ENCODE measurements at places on chromosomes 5 and 9.

DNA sequence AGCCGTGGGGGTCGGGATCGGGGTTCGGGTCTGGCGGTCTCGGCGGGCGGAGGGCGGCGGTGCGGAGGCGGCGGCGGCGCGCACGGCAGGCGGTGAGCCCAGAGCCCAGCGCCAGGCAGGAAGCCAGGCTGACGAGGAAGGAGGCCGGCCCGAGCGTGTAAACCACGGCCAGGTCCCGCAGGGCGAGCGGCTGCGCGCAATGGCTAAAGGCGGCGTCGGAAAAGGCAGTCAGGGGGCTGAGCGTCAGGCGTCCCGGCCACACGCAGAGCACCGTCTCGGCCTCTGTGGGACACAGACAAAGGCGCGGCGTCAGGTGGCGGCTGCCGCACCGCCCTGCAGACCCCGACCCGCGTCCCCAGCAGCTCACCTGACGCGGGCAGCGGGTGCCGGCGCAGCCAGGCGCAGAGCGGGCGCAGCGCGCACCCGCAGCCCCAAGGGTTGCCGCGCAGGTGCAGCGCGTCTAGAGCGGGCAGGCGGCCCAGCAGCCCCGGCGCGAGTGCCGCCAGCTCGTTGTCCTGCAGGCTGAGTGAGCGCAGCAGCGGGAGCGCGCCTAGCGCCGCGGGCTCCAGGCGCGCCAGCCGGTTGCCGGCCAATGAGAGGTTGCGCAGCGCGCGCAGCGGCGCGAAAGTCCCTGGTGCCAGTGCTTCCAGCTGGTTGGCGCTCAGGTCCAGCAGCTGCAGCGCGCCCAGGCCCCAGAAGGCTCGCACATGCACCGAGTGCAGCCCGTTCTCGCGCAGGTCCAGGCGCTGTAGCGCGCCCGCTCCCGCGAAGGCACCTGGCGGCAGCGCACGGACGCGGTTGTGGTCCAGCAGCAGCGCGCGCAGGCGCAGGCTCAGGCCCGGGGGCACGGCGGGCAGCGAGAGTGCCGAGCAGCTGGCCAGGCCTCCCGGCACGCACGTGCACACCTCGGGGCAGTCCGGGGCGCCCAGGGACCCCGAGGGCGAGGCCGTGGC, 671 bp downstream of the LRRC26 start:
- no peak for DNase-seq

- no peak for DNase-seq
These were observed 3.4 kb downstream of the EPB41L4B start for GRCh38 chr9:109317311-109317978.

GRCh38 chr9:81122749-81123148, 566.6 kb downstream of the TLE1 start:
- no peak for DNase-seq

DNA sequence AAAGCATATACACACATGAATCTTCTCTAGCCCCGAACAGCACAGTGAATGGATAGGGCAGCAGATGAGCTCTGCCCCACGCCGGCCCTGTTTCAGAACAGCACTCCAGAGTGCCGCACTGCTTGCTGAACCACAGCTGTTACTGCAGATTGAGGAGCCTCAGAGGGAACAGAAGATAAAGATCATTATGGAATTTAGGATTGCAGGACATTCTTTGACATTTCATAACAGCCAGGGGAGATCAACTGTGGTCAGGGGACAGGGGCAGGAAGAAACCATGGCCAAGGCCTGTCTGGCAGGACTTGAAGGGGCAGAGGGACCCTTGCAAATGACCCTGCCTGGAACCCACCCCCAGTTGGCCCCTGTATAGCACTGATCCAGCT, 20.6 kb downstream of the IRF1 start:
- no peak for DNase-seq

- DNase-seq = peak; percentile 63
These were observed 10.5 kb downstream of the OR1K1 start for GRCh38 chr9:122810306-122810946.

DNA sequence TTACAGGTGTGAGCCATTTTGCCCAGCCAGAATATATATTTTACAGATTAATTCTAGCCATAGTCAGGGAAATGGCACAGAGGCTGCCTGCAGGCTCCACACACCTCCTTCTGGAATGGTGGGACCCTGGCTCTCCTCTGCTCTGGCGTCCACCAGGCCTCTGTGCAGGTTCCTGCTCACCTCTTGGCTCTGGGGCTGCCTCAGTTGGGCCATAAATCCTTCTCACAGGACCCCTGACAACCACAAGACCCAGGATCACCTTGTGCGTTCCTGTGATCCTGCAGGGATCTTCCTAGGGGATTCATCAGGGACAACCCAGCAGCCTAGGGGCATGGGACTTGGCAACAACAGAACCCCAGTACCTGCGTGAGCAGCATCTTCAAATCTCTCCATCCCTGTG, 93.0 kb upstream of the FSTL4 start:
- no peak for DNase-seq

DNA sequence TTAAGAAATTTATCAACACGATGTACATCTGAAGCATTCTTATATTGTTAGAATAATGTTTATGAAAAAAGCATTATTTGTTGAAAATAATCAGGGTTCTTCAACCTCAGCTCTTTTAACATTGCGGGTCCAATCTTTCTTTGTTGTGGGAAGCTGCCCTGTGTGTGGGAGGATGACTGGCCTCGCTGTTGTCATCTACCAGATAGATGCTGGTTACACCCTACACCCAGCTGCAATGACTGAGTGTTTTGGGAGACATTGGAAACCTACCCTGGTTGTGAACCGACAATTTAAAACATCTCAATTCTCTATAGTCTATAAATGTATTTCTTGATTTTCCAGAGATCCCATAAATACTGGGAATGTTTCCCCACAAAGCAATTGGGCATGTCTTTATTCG, 794.2 kb upstream of the CDH10 start:
- no peak for DNase-seq

GRCh38 chr5:13143630-13144029, 800.9 kb downstream of the DNAH5 start:
- DNase-seq = no peak

- DNase-seq = no peak
These were observed 6.3 kb downstream of the SLC35D2 start for GRCh38 chr9:96376891-96377874.

GRCh38 chr5:176985516-176985915, 21.1 kb downstream of the UIMC1 start:
- DNase-seq = no peak

GRCh38 chr9:113769412-113769811, 106.7 kb upstream of the ZNF618 start:
- DNase-seq = no peak

DNA sequence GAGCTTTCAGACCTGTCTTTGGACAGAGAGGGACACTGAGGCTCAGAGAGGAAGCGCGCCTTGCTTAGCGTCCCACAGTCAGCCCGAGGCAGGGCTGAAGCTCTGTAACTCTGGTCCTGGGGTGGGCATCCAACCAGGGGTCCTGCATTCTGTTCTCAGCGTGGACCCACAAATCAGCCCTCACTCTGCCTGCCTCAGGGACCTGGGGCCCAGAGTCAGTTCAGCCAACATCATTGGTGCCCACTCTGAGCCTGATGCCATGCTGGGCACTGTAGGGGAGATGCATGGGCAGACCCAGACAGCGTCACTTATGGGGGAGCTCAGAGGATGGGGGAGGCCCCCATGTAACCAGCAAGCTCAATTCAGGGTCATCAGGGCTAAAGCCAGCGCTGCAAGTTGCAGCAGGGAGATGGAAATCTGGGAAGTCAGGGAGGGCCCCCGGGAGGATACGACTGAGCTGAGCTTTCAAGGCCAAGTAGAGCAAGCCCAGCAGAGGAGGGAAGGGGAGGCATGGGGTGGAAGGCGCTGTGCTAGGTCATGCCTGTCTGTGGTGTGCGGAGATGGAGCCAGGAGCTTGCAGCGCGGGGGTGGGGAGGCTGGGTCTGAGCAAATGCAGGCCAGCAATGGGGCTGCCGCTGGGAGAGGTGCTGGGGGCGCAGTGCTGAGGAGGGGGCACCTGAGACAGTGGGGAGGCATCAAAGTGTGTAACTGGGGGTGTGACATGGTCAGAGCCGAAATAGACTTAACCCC, 21.1 kb downstream of the CORO2A start:
- no peak for DNase-seq

DNA sequence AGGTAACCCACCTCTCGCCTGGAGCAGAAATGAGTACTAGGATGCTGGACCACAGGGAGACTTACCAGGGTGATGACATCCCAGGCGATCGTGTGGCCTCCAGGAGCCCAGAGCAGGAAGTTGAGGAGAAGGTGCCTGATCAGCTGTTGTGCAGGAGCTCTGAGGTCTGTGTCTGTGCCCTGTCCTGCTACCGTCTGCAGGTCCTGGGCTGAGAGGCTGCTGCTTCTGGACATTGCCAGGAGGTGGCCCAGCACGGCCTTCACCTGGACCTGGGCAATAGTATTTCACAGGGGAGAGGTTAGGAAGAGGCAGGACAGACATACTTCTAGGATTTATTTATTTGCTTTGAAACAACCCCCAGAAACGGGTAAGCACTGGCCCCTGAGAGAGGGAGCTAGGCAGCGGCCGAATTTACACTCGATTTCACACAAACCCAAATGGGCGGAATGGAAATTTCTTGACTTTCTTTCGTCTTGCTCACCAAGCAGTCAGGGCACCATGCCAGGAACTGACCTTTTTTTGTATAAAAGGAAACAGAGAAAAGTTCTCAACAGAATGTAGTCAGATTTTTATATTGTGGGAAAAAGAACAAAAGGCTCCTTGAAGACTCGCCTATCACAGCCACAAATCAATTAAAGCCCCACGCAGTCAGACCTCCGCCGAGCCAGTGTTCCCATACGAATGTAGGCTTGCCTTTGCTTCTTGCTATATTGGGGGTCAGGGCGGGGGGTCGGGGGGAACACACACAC, 210.3 kb downstream of the FANCC start:
- DNase-seq = no peak

- peak; percentile 53 for DNase-seq
These were observed 93.6 kb downstream of the NR3C1 start for GRCh38 chr5:143309661-143310431.

- DNase-seq = no peak
These were observed 144.6 kb upstream of the PITX1 start for GRCh38 chr5:135178476-135179155.
